ENCODE measurements at places on chromosomes 2 and 18.

DNA sequence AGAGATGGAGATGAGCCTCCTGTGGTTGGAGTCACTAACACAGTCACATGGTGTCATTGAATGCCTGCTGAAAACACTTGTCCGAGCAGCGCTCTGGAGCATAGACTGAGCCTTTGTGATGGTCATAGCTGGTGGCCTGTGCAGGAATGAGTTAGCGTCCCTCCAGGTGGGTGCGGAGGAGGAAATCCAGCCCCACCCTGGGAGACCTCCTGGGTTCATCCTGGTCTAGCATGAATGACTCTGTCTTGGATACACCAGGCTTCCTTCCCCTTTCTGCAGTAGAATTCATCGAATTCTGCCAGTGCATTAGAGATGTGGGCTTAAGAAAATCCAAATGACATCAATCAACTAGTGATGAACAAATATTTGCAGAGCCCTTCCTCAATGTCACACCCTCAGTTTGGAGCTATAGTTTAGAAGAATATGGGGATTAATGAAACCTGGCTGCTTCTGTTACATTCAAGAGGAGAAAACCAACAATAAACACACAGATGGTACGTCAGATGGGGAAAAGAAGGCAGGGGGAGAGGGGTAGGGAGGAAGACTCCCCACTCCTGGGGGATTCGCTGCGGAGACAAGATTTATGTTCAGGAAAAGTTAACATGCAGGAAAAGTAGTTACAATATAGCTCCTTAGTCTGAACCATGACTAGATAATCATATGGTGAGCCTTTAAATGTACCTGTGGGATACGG lies 136.7 kb downstream of the DDX1 start:
- no peak for DNase-seq

DNA sequence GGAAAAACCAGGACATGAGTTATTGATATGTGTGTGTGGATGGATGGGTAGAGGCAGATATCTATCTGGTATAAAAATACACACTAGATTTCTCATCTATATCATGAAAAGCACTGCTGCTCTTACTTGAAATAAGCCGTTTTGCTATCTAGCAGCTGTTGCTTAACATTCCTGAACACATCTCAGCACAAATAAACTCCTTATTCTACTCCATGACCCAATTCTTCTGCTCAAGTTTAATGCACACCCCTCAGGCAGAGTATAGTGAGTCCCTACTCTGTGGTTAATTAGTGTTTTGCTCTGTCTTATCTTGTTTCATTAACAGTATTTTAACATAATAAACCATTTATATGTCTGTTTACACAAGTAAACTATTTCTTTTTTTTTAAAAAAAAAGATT lies 134.2 kb downstream of the CBLN2 start:
- DNase-seq: no peak

GRCh38 chr2:230471074-230471473 lies 55.1 kb downstream of the SP100 start:
- DNase-seq: no peak

GRCh38 chr2:108444941-108445840 lies 3.8 kb upstream of the GCC2 start:
- peak; percentile 57 for DNase-seq

DNA sequence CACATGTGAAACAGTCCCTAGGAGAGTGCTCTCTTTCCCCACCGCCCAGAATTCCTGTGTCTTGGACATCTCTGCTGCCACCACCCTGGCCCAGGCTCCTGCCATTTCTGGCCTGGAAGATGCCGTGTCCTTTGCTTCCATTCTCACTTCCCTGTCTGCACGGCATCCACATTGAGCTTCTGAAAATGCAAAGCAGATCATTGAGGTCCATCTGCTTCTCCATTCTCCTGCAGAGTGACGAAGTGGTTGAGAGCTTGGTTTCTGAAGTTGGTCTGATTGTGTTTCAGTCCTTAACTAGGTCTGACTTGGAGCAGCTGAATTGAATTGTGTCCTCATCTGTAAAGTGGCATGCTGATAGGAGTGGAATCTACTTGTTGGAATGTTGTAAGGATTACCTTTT lies 98.7 kb upstream of the MGAT5 start:
- DNase-seq: no peak

DNA sequence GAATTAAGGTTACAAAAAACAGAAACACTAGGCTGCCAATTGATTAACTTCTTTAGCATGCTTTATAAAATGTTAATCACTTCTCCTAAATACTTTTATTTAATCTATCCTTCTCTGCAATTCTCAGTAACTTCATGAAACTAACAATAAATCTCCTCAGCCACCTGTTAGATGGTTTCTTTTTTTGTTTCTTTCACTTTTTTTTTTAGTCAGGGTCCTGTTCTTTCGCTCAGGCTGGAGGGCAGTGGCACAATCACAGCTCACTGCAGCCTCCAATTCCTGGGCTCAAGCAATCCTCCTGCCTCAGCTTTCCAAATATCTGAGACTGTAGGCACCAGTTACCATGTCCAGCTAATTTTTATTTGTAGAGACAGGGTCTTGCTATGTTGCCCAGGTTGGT lies 213.4 kb upstream of the STK17B start:
- DNase-seq: no peak

DNA sequence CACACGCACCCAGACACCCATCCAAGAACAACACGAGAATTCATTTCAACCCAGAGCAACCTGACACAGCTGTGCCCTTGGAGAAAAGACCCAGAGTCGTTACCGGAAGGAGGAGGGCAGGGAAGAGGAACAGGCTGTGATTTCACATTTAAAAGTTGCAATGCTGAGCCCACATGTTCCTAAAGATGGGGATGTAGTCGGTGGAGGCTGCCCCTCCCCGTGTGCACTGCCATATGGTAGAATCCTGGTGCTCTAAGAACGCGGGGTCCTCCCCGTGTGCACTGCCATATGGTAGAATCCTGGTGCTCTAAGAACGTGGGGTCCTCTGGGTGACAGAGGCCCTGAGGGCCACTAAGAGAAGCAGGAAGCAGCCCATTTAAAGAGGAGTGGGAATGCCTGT lies 10.9 kb downstream of the MTERF4 start:
- no peak for DNase-seq

DNA sequence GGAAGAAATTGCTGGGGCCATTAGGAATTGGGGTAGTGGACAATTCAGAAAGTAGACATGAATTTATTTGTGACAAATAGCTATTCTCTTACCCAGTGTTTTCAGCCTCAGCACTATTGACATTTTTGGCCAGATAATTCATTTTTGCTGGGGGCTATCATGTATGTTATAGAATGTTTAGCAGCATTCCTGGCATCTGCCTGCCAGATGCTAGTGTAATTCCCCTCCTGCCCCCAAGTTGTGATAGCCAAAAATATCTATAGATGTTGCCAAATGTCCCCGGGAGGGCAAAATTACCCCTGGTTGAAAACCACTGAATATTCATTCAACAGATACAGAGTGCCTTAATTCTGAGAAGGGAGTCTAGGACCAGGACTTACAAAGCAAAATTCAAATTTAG lies 183.6 kb downstream of the BABAM2 start:
- no peak for DNase-seq

- peak; percentile 72 for DNase-seq
These were observed 5.5 kb downstream of the WDR75 start for GRCh38 chr2:189446780-189447179.

- peak; percentile 56 for DNase-seq
These were observed 40.1 kb upstream of the GRB14 start for GRCh38 chr2:164661349-164661748.

DNA sequence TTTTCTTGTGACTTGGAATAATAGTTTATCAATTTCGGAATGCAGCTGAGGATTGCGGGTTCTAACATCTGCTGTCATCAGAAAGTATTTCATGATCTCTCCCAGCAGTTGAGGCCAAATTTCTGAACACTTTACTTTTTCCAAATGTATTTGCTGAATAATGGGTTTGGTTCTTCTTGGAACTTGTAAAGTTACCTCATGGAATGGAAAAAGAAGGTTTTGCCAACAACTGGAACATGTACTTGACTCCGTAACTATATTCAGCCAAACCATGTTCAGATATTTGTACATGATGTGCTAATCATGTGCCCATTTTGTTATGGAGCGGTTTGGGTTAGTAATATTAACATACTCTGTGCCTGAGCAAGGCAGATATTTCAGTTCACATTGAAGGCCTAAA lies 119.6 kb downstream of the LCLAT1 start:
- DNase-seq: no peak

- DNase-seq: no peak
These were observed 450.9 kb upstream of the HS6ST1 start for GRCh38 chr2:128769457-128770142.

DNA sequence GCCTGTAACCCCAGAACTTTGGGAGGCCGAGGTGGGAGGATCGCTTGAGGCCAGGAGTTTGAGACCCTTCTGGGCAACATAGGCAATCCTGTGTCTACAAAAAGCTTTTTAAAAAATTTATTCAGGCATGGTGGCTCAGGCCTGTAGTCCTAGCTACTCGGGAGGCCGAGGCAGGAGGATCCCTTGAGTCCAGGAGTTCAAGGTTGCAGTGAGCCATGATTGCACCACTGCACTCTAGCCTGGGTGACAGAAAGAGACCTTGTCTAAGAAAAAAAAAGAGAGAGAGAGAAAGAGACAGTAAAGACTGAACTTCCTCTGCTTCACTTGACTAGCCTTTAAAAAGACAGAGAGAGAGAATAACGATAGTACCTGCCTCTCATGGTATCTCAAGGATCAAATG lies 62.4 kb downstream of the INPP5D start:
- DNase-seq: no peak

DNA sequence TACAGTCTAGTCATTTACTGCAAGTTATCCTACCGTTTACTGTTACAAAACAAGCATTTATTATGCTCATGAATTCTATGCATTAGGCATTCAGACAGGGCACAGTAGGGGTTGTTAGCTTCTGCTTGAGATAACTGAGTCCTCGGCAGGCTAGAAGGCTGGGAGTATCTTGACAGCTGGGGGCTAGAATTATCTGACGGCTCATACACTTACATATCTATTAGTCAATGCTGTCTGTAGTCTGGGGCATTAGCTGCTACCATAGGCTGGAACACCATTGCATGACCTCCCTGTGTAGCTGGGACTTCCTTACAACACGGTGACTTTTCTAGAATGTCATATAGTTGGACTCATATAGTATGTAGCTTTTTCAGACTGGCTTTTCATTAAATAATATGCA lies 61.9 kb upstream of the ALK start:
- no peak for DNase-seq

DNA sequence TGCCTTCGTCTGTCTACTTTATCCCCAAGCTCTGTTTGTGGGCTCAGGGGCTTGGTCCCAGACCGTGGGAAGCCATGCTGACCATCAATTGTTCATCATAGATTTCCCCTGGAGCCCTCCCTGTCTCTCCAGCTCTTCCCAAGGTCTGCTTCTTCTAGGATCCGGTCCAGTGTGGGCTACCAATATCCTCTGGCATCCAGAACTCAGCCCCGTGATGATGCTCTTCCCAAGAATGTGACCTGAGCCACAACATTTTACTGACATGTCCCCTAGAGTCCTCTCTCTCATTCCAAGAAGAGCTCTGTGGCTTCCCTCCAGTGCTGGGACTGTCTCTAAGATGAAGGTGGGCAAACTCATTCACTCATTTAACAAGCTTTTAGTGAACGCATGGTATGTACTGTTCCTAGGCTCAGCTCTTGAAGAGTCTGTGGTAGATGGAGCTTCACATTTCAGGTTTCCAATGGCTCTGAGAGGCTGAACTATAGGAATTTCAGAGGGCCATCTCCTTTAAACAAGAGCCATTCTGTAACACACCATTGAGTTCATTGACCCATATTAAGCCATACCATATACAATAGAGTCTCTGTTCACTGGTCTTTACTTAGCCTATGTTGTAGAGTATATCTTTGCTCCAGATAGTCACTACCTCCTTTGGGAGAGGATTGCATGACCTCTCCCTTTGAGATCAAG lies 142.0 kb upstream of the APCDD1 start:
- no peak for DNase-seq

DNA sequence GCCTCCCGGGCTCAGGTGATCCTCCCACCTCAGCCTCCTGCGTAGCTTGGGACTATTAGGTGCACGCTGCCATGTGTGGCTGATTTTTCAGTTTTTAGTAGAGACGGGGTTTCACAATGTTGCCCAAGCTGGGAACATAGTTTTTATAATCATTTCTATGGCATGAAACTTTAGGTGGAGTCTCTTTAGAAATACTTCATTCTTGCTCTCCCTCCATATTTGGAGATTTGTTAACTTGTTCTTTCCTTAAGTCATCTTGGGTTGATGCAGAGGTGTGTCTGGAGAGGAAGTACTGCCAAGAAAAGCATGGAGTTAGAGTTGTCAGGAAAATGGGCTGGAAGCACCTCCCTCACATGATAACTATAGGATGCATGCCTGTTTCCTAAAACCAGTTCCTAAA lies 17.4 kb downstream of the ZNF532 start:
- peak; percentile 6 for DNase-seq

DNA sequence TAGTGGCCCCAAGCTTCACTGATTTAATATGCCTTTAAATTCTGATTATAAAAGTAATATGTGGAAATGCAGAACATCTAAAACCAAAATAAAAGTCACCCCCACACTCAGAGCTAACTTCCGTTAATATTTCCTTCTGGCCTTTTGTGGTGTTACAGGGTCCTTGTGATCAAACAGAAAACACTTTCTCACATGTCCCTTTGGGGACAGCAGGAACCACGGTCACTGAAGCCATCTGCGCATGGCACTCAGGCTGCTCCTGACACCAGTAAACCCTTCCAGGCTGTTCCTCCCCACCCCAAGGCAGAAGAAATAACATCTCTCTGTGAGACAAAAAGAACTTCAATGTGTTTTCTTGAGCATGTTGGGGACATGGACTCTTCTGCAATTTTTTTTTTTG lies 25.1 kb upstream of the GPR17 start:
- no peak for DNase-seq

GRCh38 chr2:2912293-2912692 lies 465.3 kb downstream of the EIPR1 start:
- no peak for DNase-seq

GRCh38 chr2:1509271-1510065 lies 96.2 kb downstream of the TPO start:
- DNase-seq: peak; percentile 4

DNA sequence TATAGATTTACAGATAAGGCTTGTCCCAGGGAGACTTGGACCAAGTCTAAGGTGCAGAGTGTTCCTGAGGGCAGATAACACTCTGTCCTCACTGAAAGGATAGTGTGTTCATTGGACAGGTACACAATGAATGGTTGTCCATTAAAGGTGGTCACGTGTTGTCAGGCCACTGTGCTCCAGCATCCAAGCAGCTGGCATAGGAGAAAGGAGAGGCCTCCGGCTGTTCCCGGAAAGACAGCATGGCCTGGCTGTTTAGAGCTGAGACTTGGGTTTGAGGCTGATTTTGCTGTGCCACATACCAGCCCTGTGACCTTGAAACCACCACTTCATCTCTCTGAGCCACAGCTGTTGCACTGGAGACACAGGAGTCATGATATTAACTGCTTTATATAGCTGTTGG lies 19.6 kb upstream of the SULT1C3 start:
- no peak for DNase-seq

GRCh38 chr18:73973972-73974371 lies 173.7 kb downstream of the FBXO15 start:
- no peak for DNase-seq

DNA sequence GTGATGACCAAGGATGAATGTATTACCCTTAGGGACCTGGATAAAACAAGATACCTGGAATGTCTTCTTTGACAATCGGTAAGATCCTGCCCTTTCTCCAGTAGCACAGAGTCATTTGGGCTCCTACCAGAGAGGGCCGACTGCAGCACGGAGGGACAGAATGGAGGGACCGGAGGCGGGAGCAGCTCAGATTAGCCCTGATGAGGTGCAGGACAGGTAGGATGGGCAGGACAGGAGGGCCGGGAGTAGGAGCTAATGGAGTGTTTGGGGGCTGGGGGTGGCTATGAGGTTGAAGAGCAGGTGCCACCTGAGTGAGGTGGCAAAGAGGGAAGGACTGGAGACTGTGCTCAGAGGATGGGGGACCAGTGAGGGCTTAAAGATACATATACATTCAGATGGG lies 9.9 kb upstream of the PRELID3A start:
- no peak for DNase-seq
